ENCODE measurements at places on chromosomes 1 and 21.

DNA sequence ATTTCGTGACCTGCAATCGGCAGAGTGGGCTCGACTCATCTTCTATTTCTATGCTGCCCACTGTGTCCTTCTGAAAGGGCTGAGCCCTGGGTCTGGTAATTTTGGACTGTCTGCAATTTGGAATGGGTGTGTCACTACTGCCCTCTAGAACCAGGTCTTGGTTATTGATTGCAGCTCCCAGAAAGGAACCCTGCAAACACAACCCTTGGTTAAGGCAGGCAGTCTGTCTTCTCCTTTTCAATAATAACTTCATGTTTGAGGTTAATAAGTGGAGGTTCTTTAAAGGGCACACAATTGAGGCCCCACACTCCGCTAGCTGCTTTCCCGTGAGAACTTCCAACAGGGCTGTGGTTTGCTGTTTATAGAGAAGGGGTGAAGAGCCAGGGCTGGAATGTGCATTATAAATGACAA, 79.9 kb upstream of the LYST start:
- no peak for DNase-seq

DNA sequence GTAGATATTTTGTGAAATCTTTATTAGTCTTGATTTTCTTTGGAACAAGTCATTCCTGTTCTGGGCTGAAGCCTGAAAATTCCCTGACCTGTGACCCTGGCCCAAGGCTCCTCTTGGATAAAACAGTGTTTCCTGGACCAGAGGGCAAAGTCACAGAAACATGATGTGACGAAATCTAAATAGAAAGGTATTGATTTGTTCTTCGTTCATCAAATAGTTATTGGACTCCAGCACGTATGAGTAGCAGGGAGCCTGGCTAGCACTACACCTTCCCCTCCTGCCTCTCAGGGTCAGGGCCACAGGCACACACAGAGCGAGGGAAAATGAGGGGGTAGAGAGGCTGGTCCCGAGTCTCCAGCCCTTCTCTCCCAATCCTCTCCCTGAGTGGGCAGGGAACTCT, 1.7 kb upstream of the CLDN14 start:
- no peak for DNase-seq

DNA sequence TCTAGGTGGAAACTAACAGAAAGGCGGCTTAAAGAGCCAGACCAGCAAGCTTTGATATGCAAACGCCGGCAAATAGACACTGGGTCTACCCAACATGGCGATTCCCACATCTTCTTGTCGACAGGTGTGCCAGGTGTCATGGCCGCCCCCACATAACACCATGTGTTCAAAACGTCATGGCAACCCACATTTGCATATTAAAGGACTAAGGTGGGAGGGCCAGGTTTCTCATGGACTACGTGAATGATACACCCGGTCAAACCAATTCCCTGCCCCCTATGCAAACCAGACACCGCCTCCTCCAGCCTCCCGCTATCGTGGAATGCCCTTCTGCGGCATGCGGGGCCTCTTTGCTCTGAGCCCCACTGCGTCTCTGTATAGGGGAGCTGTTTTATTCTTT, 41.3 kb downstream of the ICOSLG start:
- no peak for DNase-seq

DNA sequence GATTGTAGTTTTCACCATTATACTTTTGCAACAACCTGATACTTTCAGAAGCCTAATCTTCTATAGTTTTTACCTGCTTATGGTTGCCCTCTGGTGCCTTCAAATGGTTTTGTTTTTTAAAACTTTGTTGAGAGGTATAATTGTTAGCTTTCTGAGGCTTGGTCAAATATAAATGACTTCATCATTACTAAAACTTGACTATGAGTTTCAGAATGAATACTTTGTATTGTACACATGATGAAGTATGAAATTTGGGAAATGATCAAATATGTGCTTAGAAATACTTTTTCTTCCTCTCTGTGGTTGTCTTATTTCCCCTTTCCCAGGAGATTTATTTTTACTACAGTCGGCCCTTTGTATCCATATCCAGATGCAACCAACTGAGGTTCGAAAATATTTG, 151.8 kb upstream of the B3GALT2 start:
- no peak for DNase-seq

GRCh38 chr1:109475261-109475660, 8.4 kb upstream of the ATXN7L2 start:
- no peak for DNase-seq
